ENCODE measurements at places on chromosomes 7 and 10.

DNA sequence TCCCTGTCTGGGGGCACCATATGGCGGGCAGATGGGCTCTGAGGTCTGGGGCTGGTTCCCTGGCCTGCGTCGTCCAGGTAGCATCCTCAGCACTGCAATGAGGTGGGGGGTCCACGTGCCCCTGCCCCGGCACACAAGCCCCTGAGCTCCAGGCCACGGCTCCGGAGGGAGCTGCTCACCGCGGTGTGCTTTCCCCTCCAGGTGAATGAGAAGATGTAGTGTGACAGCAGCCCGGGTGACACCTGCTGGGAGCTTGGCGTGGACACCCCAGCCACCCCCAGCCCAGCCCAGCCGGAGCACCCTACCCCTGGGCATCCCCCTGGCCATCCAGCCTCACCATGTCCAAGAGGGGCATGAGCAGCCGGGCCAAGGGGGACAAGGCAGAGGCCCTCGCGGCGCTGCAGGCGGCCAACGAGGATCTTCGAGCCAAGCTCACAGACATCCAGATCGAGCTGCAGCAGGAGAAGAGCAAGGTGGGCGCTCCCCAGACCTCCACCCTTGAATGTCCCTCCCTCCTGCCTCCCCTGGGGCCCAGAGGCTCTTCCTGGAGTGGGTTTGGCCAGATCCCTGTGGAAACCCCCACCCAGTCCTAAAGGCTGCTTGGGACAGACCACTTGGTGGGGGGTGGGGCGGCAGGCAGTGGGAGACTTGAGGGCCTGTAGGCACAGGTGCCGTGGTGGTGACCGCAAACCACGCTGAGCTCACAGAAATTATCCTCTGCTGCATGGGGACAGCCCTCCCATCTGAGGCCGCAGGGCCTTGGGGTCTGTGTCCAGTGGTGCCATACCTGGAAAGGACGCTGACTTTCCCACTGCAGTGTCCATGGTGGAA lies 38.9 kb downstream of the JAKMIP3 start:
- DNase-seq: no peak

DNA sequence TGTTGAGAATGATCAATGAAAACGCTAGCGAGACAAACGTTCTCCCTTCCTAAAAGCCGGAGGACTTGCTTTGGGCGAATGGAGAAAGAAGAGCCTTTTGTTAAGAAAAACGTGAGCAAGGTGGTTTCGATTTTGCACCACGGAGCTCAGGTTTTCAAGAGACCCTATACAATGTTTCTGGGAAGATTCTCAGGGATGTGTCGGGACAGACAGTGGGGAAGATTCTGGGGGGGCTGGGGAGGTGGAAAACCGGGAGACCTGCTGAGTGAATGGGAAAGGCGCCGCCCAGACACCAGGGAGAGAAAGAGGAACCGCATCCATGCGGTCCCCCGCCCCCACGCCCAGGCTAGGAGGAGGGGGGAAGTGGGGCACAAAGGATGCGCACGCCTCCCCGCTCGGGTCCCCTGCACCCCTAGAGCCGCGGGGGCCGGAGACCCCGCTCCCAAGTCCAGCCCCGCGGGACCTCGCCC lies 745 bp downstream of the YWHAG start:
- DNase-seq: peak; percentile 60

DNA sequence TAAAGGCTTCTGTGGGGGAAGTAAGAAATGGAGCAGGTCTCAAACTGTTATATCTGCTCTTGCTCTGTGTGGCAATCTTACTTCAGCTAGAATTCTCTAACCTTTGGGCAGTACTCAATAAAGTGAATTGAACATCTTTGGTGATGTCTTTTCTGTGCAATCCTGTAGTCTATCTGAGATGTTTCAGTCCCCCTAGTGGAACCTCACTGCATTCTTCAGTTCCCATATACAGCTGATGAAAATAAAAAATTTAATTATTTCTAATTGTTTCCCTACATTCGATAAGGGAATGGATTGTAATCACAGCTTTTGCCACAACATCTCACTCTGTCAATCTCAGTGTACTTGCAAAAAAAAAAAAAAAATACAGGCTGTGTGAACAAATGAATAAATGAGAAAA lies 522.6 kb downstream of the DNAJB9 start:
- no peak for DNase-seq

DNA sequence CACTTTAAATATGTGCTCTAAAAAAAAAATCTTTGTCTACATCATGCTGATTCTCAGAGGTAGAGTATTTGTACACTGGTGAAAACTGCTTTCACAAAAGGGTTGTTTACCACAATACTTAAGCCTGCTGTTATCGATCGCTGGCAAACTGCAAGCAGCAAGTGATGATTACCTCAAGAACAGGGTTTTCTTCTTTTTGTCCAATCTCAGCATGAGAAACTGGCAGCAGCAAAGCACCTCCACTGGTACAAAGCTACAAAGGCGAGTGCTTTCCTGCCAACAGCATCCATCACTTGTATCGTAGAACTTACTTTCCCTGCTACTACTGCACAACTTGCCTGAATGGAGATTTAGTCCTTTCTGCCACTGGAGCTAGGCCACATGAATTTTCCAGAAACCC lies 276.5 kb downstream of the DGKB start:
- DNase-seq: no peak

DNA sequence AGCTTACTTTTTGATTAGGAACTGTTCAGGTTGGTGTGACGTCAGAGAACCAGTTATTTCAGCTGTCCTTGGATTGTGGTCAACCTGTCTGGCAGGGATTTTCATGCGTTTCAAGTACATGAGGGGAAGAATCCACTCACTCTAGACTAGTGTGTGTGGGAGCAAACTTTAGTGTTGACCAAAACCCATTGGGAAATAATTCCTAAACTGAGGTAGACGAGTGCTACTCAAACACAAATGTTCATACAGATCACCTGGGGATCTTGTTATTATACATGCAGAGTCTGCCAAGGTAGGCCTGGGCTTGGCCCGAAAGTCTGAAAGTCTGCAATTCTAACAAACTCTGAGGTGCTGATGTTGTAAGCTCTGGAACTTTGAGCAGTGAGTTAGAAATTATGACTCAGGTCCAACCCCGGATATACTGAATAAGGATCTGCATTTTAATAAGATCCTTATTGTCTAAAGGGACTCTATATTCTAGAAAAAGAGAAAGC lies 111.1 kb upstream of the CREB5 start:
- no peak for DNase-seq

GRCh38 chr10:98610836-98611235 lies 164.1 kb upstream of the HPS1 start:
- DNase-seq: no peak

DNA sequence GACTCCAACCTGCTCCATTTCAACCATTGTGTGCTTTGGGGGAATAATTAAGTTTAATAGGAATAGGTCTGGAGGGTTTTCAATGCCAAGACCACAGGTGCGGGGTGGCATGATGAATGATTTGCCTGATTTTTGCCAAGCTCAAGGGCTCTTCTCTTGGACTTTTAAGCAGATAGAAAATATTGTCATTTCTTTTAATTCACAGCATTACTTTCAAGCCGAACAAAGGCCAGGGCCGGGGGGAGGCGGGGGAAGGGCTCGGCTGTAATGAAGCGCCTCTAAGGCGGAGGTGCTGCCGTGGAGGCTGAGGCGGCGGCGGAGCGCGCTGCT lies 6.5 kb downstream of the PTF1A start:
- no peak for DNase-seq

- DNase-seq: no peak
These were observed 373.7 kb downstream of the PHTF2 start for GRCh38 chr7:78172267-78172757.

DNA sequence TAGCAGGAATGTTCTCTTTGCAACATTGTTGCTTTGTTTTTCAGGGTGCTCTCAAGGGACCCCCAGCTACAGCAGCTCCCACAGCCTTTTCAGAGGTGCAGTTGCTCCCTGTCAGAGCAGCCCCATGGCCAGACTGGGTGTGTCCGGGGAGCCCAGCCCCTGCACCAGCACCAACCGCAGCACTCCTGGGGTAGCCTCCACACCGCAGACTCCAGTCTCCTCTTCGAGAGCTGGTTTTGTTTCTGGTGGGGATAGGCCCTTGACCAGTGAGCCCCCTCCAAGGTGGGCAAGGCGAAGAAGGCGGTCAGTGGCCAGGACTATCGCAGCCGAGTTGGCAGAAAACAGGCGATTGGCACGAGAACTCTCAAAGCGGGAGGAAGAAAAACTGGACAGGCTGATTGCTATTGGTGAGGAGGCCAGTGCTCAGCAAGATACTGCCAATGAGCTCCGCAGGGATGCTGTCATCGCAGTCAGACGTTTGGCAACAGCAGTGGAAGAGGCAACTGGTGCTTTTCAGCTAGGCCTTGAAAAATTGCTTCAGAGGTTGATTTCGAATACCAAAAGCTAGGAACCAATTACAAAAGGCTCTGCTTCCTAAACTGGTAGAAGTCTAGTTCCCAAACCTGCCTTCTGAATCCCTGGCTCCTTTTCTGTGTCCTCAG lies 5.4 kb downstream of the HSPA14 start:
- DNase-seq: no peak

DNA sequence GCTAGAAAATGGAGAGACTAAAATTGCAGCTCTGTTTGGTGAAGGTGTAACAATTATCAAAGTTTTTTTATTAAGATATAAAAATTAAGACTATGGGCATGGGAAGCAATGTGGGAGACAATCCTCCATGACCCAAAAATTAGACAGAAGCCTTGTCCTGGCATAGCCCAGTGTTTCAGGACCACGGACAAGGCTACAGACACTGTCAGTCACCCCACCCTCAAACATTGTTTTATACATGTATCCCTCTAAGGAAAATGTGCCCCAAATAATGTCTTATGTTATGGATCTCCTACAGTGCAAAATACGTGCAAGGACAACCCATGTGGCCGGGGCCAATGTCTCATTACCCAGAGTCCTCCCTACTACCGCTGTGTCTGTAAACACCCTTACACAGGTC lies 24.0 kb downstream of the HABP2 start:
- DNase-seq: no peak

GRCh38 chr10:126640401-126640800 lies 30.1 kb downstream of the C10orf90 start:
- DNase-seq: no peak

DNA sequence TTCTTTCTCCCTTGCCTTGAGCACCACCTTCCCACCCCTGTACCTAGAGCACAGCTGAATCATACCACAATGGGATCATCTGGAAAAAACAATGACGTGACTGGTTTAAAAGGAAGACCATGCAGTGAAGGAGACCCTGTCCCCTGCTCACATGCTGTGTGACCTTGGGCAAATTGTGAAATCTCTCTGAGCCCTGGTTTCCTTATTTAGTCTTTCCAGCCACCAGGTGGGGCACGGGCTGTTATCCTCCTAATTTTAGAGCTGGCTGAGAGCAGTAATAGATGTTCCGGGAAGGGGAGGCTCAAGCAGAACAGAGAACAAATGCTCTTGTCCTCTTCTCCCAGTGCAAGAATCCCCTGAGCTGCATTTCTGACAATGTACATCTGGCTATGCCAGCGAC lies 198.3 kb downstream of the RPS24 start:
- no peak for DNase-seq

GRCh38 chr10:103555325-103555649 lies 61.8 kb downstream of the NEURL1 start:
- DNase-seq: no peak

- no peak for DNase-seq
These were observed 6.4 kb downstream of the MAFK start for GRCh38 chr7:1536743-1537534.

DNA sequence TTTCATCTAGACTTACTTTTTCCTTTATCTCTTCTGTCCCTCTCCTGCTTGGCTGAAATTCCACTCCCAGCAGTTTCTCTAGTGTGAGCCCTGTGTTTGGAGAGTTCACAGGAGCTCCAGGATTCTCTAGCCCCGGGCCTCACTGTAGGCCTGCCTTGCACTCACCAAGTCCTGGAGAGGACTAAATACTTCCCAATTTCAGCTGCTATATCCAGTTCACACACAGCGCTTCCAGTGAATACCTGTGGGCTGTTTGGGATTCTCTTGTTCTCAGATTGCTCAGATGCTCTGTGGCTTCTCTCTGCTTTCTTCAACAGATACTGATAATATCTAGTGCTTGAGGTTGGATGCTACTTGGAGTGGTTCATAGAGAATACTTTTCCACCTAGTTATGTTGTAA lies 46.0 kb downstream of the MINPP1 start:
- DNase-seq: no peak

DNA sequence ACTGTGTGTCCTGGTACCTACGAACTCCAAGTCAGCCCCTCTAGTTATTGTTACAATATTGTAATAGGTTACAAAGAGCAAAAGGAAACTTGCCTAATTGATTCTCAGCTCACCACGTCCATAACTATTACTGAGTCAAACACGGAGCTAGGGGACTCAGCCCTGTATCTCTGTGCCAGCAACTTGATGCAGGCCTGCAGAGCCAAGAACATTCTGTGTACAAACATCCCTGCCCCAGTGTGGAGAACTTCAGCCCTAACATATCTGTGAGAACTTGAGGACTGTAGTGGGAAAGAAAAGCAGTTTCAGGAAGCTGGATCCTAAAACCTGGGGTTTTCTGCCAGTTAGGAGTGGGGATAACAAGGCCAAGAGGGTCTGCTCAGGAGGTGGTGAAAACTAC lies 114.9 kb upstream of the PRSS58 start:
- DNase-seq: no peak

- no peak for DNase-seq
These were observed 54.9 kb upstream of the RHOBTB1 start for GRCh38 chr10:60998932-60999331.

DNA sequence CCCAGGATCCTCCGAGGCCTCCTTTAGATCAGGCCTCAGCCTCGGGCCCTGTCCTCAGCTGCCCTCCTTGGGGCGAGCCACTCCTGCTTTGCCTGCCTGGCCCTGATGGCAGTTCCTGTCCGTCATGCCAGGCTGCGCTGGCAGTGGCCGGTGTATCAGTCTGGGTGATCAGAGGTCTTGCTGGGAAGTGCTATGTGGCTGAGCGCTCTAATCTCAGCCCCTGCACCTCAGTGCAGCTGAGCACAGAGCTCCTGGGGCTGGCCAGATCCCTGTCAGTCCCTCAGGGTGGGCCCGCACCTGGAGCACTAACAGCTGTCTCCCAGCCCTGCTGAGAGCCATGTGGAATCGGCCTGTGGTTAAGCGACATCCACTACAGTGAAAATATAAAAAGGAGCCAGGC lies 14.8 kb upstream of the CFAP46 start:
- DNase-seq: no peak

- DNase-seq: no peak
These were observed 179.4 kb downstream of the SEMA3E start for GRCh38 chr7:83469491-83469890.

DNA sequence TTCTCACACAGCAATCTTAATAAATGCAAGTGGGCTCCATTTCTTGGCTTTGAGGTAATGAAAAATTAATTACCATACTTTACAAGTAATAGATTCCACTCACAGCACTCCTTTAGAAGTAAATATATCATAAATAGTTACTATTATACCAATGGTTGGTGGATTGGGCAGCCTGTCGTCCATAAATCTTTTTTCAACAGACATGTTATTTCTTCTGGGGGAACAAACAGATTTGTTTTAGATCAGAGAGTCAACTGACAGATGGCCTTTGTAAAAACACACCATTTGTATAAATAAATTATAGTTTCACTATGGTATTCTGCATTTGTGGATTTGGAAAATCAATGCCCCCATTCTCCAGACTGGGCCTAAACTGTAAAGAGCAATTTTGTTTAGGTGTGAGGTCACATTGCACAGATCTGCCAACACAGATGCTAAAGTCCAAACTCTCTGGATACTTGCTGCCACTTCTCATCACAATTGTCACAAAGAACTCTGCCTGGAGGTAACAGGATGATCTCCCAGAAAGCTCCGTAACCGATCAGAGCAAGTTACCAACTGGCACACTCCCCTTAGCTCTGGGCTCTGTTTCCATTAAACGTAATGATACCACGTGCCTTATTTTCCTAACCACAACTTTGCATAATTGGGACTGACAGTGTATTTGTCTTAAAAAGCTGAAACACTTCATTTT lies 4.5 kb upstream of the MACROH2A2 start:
- no peak for DNase-seq

GRCh38 chr10:57624856-57625592 lies 642.7 kb downstream of the IPMK start:
- DNase-seq: no peak

Data from T-helper 2 cell treated with Interferon-gamma antibody and Interleukin-4, amounts not matched to agents 5 μg/mL and 100 μg/mL, for 36 hours (primary cell).